Testis (tissue), 5 donors: ENCODE measurements at places on chromosomes 2 and 18. TPM values are rescaled to one million over a fixed set of nuclear protein-coding genes. Genes with fewer than 3 reads are reported as not detected.

GRCh38 chr2:2572393-2573204 is 241.5 kb upstream of the MYT1L start:
- no peak overlapping the region for H3K27ac ChIP-seq
- DNase-seq, result no peak
- H3K27me3 ChIP-seq, result no peaks in the 10 kb centered on the region

GRCh38 chr2:208529796-208530195 is 123.2 kb downstream of the PTH2R start:
- DNase-seq, result no peak
- no peaks in the 10 kb centered on the region for H3K4me1 ChIP-seq
- no peaks in the 10 kb centered on the region for H3K36me3 ChIP-seq
- no peaks in the 10 kb centered on the region for H3K27me3 ChIP-seq

GRCh38 chr2:121561617-121562268 is 31.1 kb downstream of the RNU4ATAC start:
- DNase-seq, result peak; percentile 43
- H3K27ac ChIP-seq, result no peak overlapping the region
- no peak overlapping the region for H3K4me3 ChIP-seq
- no peaks in the 10 kb centered on the region for H3K27me3 ChIP-seq

GRCh38 chr2:84725717-84726116 is 155.2 kb downstream of the TRABD2A start:
- DNase-seq, result no peak
- H3K27me3 ChIP-seq, result no peaks in the 10 kb centered on the region
- H3K4me3 ChIP-seq, result no peak overlapping the region

DNA sequence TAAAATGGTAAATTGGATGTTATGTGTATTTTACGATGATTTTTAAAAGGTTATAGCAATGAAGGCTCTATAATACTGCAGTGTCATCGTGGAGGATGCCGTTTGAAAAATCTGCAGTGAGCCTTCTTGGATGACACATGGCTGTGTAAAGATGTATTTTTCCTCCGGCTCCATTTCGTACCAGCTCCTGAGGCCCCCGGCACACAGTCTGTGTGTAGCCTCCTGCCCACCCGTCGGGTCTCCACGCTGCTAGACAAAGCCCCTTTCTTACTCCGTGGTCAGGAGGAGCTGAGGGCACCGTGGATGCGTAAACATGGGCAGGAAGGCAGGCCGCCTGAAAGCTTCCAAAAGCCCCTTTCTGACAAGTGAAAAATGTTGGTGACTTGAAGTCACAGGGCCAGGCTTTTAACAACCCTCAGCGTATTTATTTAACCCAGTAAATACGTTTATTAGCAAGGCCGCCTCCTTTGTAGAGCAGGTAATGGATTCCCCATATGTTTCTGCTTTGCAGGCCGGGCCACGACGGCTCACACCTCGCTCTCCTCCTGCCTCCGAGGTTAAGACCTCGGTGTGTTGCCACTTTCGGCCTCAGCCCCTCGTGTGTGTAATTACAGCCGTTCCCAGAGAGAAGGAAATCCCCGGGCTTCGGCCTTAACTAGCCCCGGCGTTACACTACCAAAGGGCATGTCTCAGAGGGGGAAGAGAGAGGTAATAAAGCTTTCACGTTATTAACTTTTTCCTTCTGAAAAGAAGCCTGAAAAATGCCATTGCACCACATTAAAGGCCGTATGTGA is 72.8 kb downstream of the DDX1 start:
- no peak overlapping the region for H3K27ac ChIP-seq
- DNase-seq, result no peak
- no peak overlapping the region for H3K4me3 ChIP-seq
- H3K4me1 ChIP-seq, result no peaks in the 10 kb centered on the region

- no peak overlapping the region for H3K27ac ChIP-seq
- H3K4me1 ChIP-seq, result peaks cover 33% of the 10 kb centered on the region
- no peaks in the 10 kb centered on the region for H3K27me3 ChIP-seq
Measured at GRCh38 chr2:144401036-144401435, 118.9 kb downstream of the ZEB2 start.

- no peaks in the 10 kb centered on the region for H3K36me3 ChIP-seq
- H3K27me3 ChIP-seq, result no peaks in the 10 kb centered on the region
- H3K4me1 ChIP-seq, result no peaks in the 10 kb centered on the region
- H3K4me3 ChIP-seq, result peak overlapping the region; percentile 48
Measured at GRCh38 chr2:81467096-81467495, 1162.5 kb upstream of the LRRTM1 start.

DNA sequence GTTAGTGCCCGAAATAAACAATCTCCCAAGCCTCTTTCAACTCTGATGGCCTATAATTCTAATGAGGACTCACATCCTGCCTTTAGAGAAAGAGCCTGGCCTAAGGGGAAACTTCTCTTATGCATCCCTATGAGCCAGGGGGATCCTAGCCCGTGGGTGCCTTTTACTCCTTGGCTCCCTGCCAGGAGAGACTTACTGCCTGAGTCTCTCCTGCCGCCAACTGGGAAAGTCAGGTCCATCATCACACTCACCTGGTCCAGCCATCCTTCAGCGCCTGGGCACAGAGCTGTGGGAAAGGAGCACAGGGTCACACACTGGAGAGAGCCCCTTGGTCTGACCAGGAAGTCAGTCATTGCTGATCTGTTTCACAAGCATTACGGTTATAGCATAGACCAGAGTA is 24.1 kb downstream of the ENOSF1 start:
- H3K4me3 ChIP-seq, result no peak overlapping the region
- H3K4me1 ChIP-seq, result peaks cover 19% of the 10 kb centered on the region
- no peaks in the 10 kb centered on the region for H3K36me3 ChIP-seq
- no peak overlapping the region for H3K27ac ChIP-seq

- H3K4me3 ChIP-seq, result peak within 1 kb of the TSS; percentile 89
- no peaks in the 10 kb centered on the region for H3K36me3 ChIP-seq
- no peaks in the 10 kb centered on the region for H3K4me1 ChIP-seq
Measured at GRCh38 chr2:55693181-55694125, at the start of gene PNPT1. TSS of gene PNPT1 (minus strand) at chr2:55693844. CDS start at chr2:55693823, 21 bp downstream.

DNA sequence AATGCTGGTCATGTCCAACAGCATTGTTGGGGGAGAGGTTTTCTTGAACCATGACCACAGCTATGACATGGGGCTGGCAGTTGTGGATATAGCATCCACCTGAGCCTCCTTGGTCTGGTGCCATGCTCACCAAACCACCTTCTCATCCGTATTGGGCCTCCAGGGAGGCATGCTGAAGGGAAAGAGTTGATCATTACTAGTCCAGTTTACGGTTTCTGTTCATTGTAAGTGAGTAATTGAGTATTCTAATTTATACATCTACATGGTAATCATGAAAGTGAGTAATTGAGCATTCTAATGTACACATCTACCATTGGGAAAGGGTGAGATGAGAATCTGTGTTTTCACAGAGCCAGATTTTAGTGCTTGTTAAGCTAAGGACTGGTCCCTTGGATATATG is 6.8 kb downstream of the TMEM87B start:
- H3K27ac ChIP-seq, result no peak overlapping the region
- no peaks in the 10 kb centered on the region for H3K36me3 ChIP-seq
- H3K4me1 ChIP-seq, result peaks cover 3% of the 10 kb centered on the region
- H3K27me3 ChIP-seq, result no peaks in the 10 kb centered on the region
- DNase-seq, result no peak

DNA sequence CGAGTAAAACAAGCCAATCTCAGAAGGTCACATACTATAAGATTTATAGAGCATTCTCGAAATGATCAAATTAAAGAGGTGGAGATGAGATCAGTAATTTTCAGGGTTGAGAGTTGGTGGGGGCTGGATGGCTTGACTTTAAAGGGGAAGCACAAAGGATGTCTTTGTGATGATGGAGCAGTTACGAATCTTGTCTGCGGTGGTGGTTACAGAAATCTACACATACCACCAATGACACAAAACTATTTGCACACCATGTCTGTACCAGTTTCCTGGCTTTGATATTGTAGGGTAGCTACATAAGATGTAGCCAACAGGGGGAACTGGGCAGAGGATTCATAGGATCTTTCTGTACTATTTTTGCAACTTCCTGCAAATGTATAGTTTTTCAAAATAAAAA is 190.6 kb upstream of the SMIM21 start:
- no peaks in the 10 kb centered on the region for H3K27me3 ChIP-seq
- H3K36me3 ChIP-seq, result no peaks in the 10 kb centered on the region
- no peak overlapping the region for H3K4me3 ChIP-seq
- H3K27ac ChIP-seq, result no peak overlapping the region

DNA sequence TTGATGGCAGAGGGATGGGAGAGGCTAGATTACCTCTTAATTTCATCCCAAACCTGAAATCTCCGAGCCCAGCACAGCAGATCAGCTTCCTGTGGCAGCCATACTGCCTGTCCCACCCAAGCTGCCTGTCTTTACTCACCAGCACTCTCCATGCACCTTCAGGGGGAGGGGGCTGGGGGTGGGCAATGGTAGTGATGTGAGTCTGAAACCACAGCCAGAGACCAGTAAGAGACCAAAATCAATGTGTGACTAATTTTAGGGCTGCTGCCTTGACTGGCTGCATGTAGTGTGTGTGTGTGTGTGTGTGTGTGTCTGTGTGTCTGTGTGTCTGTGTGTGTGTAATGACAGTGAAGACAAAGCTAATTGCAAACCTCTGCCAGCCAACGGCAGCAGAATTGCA is 11.7 kb upstream of the TEX261 start:
- no peak overlapping the region for H3K27ac ChIP-seq
- no peaks in the 10 kb centered on the region for H3K27me3 ChIP-seq
- no peak overlapping the region for H3K4me3 ChIP-seq
- H3K36me3 ChIP-seq, result no peaks in the 10 kb centered on the region
- DNase-seq, result no peak
- H3K4me1 ChIP-seq, result no peaks in the 10 kb centered on the region

- no peak for DNase-seq
- no peaks in the 10 kb centered on the region for H3K27me3 ChIP-seq
- no peaks in the 10 kb centered on the region for H3K36me3 ChIP-seq
- H3K4me3 ChIP-seq, result no peak overlapping the region
Measured at GRCh38 chr2:48347712-48348111, 182.2 kb upstream of the STON1 start.

DNA sequence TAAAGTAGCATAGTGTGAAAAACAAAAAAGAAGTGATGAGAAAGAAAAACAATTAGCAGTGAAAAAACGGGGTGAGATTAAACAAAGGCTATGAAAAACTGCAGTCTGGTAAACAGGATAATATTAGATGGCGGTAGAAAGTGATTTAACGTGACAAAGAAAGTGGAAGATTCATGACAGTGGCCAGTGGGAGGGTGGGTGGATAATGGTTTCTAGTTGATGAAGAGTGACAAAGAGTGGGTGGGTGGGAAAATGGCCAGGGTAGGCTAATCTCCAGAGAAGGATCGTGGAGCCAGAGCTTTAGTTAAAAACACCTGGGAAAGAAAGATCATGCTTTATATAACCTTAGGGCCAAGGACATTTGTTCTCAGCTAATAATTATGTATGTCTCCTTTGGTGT is 1667.8 kb downstream of the LRP1B start:
- H3K4me3 ChIP-seq, result no peak overlapping the region
- H3K4me1 ChIP-seq, result no peaks in the 10 kb centered on the region

GRCh38 chr2:153495725-153496124 is 17.2 kb upstream of the RPRM start:
- no peak overlapping the region for H3K4me3 ChIP-seq
- no peak for DNase-seq
- no peaks in the 10 kb centered on the region for H3K27me3 ChIP-seq
- no peak overlapping the region for H3K27ac ChIP-seq
- H3K4me1 ChIP-seq, result no peaks in the 10 kb centered on the region

- no peaks in the 10 kb centered on the region for H3K36me3 ChIP-seq
- no peak overlapping the region for H3K27ac ChIP-seq
- H3K27me3 ChIP-seq, result no peaks in the 10 kb centered on the region
- H3K4me1 ChIP-seq, result no peaks in the 10 kb centered on the region
Measured at GRCh38 chr2:47607005-47607679, 175.8 kb upstream of the MSH6 start.

DNA sequence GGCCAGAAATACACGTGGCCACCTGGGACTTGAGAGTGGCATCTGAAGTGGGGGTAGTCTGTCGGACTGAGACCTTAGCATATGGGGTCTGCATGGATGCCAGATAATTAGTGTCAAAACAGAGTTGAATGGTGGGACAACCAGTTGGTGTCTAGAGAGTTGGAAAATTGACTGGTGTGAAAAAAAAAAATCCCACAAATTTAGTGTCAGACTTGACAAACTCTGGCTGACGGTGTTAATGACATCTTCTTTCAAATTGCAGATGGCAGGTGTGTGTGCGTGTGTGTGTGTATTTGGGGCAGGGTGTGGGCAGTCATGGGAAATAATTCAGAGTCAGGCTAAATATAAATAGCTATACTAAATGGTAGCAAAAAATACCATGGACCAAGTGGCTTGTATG is 365.4 kb upstream of the RGPD4 start:
- no peak overlapping the region for H3K27ac ChIP-seq
- no peak overlapping the region for H3K4me3 ChIP-seq
- no peaks in the 10 kb centered on the region for H3K36me3 ChIP-seq
- DNase-seq, result no peak
- H3K4me1 ChIP-seq, result peaks cover 2% of the 10 kb centered on the region

DNA sequence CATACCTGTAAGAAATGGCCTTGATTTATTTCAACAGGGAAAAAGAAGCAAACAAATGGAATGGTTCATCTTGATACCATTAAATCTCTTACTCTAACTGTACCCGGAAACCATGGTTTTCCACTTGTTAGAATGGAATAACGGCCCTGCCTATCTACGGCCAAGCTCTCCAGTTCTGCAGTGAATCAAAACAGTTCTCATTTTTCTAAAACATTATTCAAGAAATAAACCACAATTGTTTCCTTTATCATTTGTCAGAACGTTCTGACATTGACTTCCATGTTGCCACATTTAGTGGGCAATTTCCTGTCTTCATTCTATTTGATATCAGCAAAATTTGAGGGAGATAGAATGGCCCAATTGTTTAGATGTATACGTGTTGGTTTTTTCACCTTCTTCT is 118.8 kb upstream of the CDH19 start:
- H3K27me3 ChIP-seq, result no peaks in the 10 kb centered on the region
- H3K4me1 ChIP-seq, result peaks cover 23% of the 10 kb centered on the region
- H3K27ac ChIP-seq, result peak overlapping the region; percentile 59
- H3K36me3 ChIP-seq, result no peaks in the 10 kb centered on the region
- no peak overlapping the region for H3K4me3 ChIP-seq

DNA sequence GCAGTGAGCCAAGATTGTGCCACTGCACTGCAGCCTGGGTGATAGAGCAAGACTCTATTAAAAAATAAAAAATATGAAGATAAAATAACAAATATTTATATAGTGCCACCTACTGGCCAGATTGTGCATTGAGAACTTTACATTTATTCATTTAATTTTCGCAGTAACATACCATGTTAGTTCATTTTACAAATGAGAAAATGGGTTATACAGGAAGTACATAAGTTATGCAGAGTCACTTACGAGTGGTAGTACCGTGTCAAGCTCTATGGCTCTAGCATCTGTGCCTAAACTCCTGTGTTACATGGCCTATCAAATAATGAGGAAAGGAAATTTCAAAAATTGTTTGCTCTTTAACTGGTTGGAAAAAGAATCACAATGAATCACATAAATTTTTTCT is 27.9 kb downstream of the RIF1 start:
- no peak overlapping the region for H3K27ac ChIP-seq
- no peaks in the 10 kb centered on the region for H3K27me3 ChIP-seq

GRCh38 chr2:9686061-9686460 is 55.3 kb upstream of the YWHAQ start:
- H3K27me3 ChIP-seq, result no peaks in the 10 kb centered on the region
- DNase-seq, result peak; percentile 58
- H3K27ac ChIP-seq, result no peak overlapping the region
- H3K4me3 ChIP-seq, result no peak overlapping the region
- peaks cover 4% of the 10 kb centered on the region for H3K4me1 ChIP-seq

The FSIP2 gene
- total RNA-seq, result 31.8 TPM

The SPC25 gene
- 0.99 TPM for total RNA-seq

The OXER1 gene
- total RNA-seq, result 1.3 TPM

The C2orf74 gene
- 40.4 TPM for total RNA-seq

The RANBP2 gene
- total RNA-seq, result 95.5 TPM

The SP5 gene
- total RNA-seq, result 4.0 TPM
